Aorta (tissue), 5 donors: ENCODE measurements at places on chromosomes 1 and 21.

GRCh38 chr1:168498159-168498631 is 45.6 kb downstream of the XCL2 start:
- no peak overlapping the region for H3K4me3 ChIP-seq
- H3K27me3 ChIP-seq: no peaks in the 10 kb centered on the region
- no peak overlapping the region for H3K27ac ChIP-seq
- no peaks in the 10 kb centered on the region for H3K4me1 ChIP-seq

GRCh38 chr1:27931759-27932158 is 3.0 kb upstream of the SMPDL3B start:
- DNase-seq: no peak
- no peaks in the 10 kb centered on the region for H3K27me3 ChIP-seq
- no peak overlapping the region for H3K27ac ChIP-seq
- H3K36me3 ChIP-seq: no peaks in the 10 kb centered on the region
- no peaks in the 10 kb centered on the region for H3K4me1 ChIP-seq

DNA sequence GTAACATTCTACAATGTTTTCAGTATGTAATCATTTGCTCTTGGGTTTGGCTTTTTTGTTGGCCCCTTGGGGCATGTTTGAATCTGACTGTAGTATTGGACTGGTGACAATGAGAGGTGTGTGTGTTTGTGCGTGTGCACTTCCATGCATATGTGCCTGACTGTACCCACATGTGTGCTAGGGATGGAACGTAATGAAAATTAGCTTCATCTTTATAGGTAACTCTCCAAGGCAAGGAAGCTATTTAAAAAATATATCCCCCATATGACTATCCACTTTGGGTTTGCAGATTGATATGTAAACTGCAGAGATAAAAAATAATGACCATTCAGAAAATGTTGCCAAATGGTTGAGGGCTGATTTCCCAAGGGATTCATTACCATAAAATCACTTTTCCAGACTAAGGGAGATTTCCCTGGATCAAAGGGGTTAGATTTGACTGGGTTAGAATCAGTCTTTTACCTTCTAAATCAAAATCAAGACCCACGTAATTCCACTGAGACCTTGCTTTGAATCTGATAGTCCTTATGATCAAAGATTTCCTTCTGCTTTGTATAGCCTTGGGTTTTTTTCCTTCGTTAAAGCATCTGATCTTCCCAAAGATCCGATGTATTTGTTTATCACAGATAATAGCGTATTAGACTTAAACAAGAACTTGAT is 189.7 kb downstream of the CENPF start:
- no peak for DNase-seq
- no peaks in the 10 kb centered on the region for H3K27me3 ChIP-seq
- H3K4me3 ChIP-seq: no peak overlapping the region
- no peaks in the 10 kb centered on the region for H3K4me1 ChIP-seq
- H3K27ac ChIP-seq: no peak overlapping the region

DNA sequence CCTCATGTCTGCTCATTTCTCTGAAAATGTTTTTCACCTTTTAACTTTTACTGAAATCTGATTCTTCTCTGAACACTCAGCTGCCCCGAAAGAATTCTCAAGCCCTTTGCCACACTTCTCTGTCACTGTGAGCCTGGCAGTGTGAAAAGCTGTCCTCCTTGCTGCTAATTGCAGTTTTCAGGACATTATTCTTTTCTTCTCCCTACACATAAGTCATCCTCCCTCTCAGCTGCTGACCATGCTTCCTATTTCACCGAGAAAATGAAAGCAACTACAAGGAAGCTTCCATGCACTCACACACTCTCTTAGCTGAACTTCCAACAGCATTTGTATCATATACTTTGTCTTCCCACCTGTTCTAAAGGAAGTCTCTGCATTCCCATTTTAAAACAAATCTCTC is 15.8 kb downstream of the OLFM3 start:
- H3K27ac ChIP-seq: no peak overlapping the region
- H3K4me3 ChIP-seq: no peak overlapping the region
- no peaks in the 10 kb centered on the region for H3K36me3 ChIP-seq
- no peaks in the 10 kb centered on the region for H3K4me1 ChIP-seq
- no peaks in the 10 kb centered on the region for H3K27me3 ChIP-seq

DNA sequence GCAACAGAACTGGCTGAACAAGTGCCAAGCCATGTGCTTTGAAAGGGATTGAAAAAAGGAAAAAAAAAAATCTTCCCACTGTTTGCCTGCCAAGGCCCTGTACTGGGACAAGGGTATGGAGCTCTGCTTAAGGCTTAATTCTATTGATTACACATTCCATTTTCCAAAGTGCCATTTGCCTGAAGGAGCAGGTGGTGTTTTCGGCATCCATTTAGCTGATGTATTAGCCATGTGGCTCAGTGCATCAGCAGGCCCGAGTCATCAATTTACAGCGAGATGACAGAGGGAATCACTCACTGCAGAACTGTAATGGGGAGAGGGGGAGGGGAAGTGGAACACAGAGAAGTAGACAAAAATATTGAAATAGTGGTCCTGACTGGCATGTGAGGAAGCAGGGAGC is 144.2 kb upstream of the BEND5 start:
- H3K4me1 ChIP-seq: no peaks in the 10 kb centered on the region
- no peak overlapping the region for H3K4me3 ChIP-seq
- H3K27me3 ChIP-seq: no peaks in the 10 kb centered on the region
- H3K36me3 ChIP-seq: no peaks in the 10 kb centered on the region
- no peak for DNase-seq

DNA sequence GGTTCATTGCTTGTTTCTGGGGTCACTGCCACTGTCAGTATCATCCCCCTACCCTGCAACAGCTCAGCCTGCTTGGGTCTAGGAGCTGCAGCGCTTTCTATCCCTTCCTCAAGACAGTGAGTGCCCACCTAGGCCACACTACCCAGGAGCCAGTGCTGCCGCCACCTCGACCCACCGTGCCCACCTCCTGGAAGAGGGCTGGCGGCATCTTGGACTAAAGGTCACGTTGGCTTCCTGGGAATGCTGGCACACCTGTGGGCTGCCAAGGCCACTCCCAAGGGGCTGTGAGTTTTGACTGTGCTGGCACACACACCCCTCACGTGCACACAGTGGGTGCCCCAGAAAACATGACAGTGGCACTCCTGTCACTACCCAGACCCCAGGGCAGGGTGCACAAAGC is 22.1 kb downstream of the CRYAA start:
- no peak overlapping the region for H3K27ac ChIP-seq
- no peaks in the 10 kb centered on the region for H3K4me1 ChIP-seq
- no peaks in the 10 kb centered on the region for H3K36me3 ChIP-seq
- no peak for DNase-seq

DNA sequence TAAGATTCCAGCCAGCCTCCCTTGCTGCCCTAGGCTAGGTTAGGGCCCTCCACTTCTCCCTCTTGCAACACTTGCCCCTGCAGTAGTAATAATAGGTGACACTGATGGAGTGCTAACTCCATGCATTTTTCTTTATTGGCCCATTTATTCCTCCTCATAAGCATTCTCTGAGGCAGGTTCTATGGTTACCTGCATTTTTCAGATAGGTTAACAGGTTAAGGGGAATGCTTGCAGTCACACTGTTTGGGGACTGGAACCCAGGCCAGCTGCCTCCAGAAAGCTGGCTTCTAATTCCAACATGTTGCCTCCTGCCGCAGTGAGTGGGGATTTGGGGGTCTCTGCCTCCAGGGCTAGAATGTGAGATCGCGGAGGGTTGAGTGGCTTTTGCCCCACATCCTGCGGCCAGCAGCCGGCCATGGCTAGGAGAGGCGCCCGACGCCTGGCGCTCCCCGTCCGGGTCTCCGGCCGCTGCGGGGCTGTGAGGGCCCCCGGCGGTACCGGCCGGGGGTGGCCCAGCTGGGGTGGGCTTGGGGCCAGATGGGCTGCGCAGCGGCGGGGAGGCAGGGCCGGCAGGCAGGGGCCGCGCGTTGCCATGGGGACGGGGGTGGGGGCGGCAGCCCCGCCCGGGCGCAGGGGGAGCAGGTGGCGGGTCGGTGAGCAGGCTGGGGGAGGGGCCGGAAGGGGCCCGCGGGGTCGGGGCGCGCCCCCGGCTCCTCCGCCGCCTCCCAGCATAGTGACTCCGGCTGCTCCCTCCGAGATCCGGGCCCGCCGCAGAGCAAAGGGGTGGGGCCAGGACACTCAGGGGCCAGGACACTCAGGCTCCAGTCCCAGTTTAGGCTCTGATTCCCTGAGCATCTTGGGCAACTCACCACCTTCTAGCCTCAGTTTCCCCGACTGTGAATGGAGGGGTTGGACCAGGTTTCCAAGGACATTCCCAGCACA is 68.4 kb upstream of the SSBP3 start:
- no peaks in the 10 kb centered on the region for H3K36me3 ChIP-seq
- no peak for DNase-seq
- H3K4me3 ChIP-seq: peak overlapping the region; percentile 4
- no peak overlapping the region for H3K27ac ChIP-seq

- H3K4me3 ChIP-seq: no peak overlapping the region
- DNase-seq: no peak
- H3K4me1 ChIP-seq: no peaks in the 10 kb centered on the region
- no peaks in the 10 kb centered on the region for H3K36me3 ChIP-seq
Observed at GRCh38 chr1:247487057-247487456, 29.2 kb upstream of the OR2B11 start.

- H3K27me3 ChIP-seq: no peaks in the 10 kb centered on the region
- DNase-seq: no peak
- H3K27ac ChIP-seq: no peak overlapping the region
- H3K4me3 ChIP-seq: no peak overlapping the region
- peaks cover 17% of the 10 kb centered on the region for H3K36me3 ChIP-seq
- H3K4me1 ChIP-seq: no peaks in the 10 kb centered on the region
Observed at GRCh38 chr1:37879865-37880264, 20.5 kb upstream of the MTF1 start.

DNA sequence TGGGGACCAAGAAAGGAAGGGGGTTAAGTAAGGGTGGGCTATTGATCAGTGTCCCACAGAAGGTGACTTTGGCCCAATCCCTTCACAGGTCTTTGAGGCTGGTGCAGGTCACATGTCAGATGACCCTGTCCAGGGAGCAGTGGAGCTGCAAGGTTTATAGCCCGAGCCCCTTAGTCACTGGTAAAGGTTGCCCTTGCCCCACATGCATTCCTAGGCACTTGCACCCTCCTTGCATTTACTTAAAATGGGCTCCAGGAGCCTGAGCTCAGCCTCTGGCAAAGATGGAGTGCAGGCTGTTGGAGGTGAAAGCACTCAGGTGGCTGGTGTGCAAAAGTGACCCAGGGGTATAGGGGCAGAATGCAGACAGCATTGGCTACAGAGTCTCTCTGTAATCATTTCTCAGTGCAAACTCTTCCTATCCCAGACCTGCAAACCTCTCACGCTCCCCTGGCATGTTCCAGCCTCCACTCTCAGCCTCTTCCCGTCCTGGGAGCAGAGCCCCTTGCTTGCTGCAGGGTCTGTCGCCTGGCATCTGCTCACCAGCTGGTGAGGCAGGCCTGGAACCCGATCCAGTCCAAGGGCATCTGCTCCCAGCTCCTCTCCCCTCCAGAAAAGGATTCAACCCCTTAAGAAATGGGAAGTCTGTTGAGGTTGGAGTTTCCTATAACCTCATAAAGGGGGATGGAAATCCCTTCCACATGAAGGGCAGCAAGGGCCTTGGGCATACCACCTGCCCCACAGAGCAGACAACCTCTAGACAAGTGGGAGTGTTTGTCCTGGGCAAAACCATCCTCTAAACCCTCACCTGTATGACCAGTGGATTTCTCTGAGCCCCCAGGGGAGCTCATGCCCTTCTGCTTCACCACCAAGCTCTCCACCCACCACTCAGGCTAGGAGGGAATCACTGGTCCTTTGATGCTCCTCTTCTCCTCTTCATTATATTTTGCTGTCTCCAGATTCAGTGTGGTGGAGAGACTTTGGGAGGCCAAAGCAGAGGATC is 23.1 kb upstream of the PTPRF start:
- no peaks in the 10 kb centered on the region for H3K4me1 ChIP-seq
- no peak overlapping the region for H3K4me3 ChIP-seq
- H3K27me3 ChIP-seq: no peaks in the 10 kb centered on the region
- H3K36me3 ChIP-seq: no peaks in the 10 kb centered on the region
- H3K27ac ChIP-seq: no peak overlapping the region

DNA sequence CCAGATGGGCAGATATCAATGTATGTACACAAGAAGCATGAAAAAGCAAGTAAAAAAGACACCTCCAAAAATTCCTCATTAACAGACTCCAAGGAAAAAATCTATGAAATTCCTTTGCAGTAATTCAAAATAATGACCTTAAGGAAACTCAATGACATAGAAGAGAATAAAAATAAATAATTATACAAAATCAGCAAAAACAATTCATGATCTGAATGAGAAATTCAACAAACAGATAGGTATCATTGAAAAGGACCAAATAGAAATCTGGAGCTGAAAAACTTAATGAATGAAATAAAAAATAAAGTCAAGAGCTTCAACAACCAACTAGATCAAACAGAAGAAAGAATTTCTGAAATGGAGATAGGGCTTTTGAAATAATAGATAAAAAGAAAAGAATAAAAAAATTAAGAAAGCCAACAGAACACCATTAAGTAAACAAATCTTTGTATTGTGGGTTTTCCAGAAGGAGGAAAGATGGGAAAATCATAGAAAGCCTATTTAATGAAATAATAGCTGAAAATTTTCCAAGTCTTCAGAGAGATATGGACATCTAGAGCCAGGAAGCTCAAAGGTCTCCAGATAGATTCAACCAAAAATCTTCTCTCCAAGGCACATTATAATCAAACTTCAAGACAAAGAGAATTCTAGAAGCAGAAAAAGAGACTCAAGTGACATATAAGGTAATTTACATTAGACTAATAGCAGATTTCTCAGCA is 52.0 kb upstream of the KCNK1 start:
- DNase-seq: no peak
- H3K36me3 ChIP-seq: no peaks in the 10 kb centered on the region
- no peak overlapping the region for H3K4me3 ChIP-seq
- H3K4me1 ChIP-seq: no peaks in the 10 kb centered on the region

GRCh38 chr1:107529511-107530149 is 388.8 kb downstream of the NTNG1 start:
- no peak overlapping the region for H3K27ac ChIP-seq
- no peaks in the 10 kb centered on the region for H3K27me3 ChIP-seq
- H3K4me1 ChIP-seq: no peaks in the 10 kb centered on the region
- no peaks in the 10 kb centered on the region for H3K36me3 ChIP-seq
- no peak for DNase-seq

DNA sequence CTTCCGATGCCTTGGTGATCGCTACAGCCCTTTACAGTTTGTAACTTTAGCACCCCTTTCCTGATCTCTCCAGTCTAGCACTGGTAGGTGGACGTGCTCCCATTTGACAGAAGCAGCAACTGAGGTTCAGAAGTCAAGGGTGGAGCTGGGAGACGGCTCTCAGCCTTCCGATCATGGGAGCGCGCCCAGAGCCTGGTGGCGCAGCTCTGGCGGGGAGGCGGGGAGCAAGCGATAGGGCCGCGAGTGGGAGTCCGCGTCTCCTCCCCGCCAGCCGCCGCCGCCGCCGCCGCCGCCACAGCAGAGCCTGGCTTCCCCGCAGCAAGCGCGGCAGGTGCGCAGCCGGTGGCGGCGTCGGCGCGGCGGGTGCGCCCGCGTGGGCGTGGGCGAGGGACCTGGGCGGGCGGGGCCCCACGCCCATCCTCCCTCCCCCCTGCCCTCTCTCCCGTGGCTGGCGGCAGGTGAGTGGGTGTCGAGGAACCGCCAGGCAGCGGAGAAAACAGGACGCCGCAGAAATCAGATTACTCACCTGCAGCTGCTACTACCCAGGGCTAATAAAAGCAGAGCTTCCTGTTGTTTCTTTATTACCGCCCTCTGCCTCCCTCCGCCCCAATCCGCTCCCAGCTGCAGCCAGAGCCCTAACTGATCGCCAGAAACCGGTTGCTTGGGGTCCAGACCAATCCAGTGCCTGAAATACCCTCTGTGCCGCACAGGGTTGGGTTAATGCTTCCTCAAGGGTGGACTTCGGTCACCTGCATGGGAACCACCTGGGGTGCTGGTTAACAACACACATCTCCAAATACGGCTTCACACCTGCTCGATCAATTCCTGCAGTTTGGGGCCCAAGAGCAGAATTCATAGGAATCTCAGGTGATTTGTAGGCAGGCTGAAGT is 60.2 kb upstream of the ID3 start:
- no peak for DNase-seq
- H3K4me3 ChIP-seq: peak overlapping the region; percentile 12
- no peaks in the 10 kb centered on the region for H3K36me3 ChIP-seq
- H3K27ac ChIP-seq: no peak overlapping the region
- H3K27me3 ChIP-seq: no peaks in the 10 kb centered on the region
